ENCODE measurements at places on chromosomes 6 and 20. TPM values are rescaled to one million over a fixed set of nuclear protein-coding genes. Genes with fewer than 3 reads are reported as not detected.

The KCNK15 gene
- 2.2 TPM for total RNA-seq

- DNase-seq: no peak
These were observed 214.2 kb upstream of the QKI start for GRCh38 chr6:163200289-163200688.

The ECT2L gene
- 2.8 TPM for total RNA-seq

DNA sequence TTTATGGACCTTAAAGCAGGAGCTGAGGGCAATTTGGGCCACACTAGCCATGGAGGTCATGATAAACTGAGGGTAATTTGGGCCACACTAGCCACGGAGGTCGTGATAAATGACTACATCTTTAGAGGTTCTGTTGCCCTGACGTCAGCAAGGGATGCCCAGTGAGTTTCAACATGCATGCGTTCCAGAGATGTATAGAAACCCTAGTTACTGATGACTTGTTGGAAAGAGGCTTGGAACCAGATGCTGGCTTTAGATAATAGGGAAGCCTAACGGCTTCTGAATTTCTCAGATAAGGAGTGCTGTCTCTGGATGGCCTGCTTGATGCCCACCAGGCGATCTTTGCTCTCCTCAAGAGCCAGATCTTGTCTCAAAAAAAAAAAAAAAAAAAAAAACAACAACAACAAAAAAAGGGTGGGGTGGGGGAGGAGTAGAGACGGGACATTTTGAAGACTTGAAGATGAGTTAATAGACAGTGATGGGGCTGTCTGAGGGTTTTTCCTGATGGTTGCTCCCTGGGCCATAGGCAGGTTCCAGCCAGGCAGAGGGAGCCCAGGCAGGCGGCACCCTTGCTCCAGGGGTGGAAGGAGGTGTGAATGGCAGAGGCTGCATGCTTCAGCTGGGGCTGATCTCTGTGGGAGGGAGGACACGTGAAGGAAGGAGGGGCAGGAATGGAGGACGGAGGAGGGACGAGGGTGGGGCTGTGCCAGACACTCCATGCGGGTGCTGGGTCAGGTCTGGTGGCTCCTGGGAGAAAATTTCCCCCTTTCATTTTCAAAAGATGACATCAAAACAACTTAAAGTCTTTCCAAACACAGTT is 27.0 kb upstream of the FRMD1 start:
- peak; percentile 8 for DNase-seq

DNA sequence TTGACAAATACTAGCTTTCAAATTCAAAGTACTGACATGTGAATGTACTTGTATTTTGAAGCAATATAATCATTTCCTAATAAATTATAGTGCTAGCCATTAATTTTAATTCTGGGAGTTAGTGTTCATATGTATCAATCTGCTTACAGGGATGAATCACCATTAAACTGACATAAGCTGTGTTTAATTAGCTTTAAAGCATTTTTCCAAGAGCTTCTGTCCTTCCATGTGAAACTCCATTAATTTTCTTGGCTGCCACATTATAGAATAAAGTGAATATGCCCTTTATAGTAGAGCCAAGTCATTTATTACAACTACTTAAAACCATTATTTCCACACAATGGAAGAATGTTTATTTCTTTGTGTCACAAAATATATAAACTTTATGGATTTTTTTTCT is 150.8 kb downstream of the COL21A1 start:
- DNase-seq: no peak

The SPATA2 gene
- 6.8 TPM for total RNA-seq
